ENCODE measurements at places on chromosomes 3 and 15.

DNA sequence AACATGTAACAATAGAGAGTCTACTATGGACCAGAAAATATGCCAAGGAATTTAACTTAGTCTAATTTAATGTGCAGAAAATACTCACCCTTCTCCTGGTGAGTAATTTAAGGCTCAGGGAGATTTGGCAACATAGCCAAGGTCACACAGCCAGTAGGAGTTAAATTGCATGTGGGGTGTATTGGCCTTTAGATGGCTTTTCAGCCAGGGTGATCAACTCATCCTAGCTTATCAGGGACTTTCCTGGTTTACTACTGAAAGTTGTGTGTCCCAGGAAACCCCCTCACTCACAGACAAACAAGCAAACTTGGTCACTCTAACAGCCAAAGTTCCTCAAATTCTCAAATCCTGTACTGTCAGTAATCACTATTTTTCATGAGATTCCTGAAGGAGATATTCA, 2.6 kb upstream of the SLC9A9 start:
- DNase-seq, result no peak

DNA sequence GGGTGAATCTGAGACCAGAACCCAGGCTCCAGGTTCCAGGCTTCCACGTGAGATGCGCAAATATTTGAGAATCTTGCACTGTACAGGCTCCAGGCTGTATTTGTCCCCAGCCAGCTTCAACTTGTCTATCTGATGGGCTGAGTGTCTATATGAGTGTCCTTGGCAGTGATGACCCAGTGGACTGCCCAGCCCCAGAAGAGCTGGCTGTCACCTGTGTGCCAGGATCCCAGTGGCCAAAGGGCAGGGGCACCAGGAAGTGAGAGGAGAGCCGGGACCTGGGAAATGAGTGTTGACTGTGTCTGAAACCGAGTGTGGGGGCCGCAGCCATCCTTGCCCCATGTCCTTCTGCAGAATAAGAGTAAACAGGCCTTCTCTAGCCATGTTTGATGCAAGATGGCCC, 10.4 kb downstream of the FAH start:
- DNase-seq, result no peak

GRCh38 chr3:195153130-195153529, 117.8 kb downstream of the XXYLT1 start:
- no peak for DNase-seq

DNA sequence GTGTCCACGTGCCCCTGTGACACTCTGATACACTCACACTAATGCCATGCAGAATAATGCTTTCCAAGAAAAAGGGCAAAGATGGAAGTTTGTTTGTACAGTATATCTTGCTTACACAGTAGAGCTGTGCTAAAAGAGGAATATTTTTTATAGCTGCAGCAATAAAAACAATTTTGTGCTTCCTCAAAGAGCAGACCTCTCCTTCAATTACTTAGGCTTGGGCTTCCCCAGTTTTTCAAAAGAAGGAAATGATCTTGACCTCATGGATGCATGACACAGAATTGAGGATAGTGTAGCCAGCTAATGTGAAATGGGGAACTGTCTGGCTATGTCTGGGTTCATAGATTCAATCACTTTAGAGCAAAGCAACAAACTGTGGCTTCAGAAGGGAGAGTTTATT, 137.4 kb downstream of the STT3B start:
- DNase-seq, result no peak

DNA sequence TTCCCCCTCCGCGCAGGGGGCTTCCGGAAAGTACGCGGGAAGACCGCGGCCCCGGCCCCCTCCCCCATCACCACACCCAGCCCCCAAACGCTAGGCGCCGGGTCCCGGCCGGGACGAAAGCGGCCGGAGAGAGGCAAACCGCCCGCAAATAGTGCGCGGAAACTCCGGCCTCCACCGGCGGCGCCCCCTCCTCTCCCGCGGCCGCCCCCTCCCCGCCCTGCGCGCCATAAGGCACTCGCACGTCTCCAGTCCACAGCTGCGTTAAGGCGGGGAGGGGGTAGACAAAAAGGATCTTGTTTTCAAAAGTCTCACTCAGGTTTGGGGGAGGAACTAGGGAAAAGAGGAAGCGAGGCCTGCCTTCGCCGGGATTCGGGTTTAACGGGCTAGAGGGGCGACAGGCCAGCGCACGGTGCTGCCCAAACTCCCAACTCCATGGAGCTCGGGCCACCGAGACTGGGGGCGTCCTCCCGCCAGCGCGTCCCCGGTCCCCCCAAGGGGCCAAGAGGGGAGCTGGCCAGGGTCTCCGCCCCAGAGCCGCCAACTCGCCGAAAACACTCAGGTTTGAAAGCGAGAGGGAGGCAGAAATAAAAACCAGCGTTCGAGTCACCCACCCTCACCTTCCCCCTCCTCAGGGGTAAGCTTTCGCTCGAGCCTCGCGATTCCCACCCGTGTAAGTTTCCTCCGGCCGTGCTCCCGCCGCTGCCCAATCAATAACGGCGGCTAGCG, 1.8 kb downstream of the ANP32A start:
- DNase-seq, result no peak

GRCh38 chr3:43214616-43215015, 71.7 kb upstream of the SNRK start:
- no peak for DNase-seq

DNA sequence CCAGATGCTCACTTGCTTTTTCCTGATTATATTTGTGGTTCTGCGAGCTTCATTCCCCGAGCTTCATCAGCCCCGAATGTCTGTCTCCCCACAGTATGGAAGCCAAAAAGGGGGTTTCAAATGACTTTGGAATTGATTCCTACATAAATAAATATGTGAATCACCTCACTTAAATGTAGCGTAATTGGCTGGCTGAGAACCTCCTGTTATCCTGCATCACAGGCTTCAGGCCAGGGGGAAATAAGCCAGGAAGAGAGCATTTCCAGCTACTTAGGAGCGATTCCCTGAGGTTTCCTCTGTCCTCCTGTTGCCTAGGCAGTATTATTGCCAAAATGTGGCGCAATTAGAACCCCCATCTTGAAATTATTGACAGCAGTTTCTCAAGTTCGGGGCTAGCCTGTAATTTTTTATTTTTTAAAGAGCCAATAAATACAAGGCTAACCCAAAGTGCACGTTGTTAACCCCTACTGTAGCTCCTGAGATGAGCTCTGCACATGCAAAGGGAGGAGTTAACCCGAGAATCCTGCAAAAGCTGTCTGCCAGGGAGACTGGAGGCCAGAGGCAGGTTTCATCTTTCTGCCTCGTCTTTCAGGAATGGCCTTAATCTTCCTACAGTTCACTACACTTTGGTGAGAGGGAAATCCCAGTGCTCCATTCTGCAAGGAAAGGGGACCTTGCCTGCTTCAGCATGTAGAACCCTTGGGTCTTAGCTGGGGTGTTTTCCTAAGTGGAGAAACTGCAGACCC, 148.2 kb downstream of the ADAMTS9 start:
- DNase-seq, result peak; percentile 71

DNA sequence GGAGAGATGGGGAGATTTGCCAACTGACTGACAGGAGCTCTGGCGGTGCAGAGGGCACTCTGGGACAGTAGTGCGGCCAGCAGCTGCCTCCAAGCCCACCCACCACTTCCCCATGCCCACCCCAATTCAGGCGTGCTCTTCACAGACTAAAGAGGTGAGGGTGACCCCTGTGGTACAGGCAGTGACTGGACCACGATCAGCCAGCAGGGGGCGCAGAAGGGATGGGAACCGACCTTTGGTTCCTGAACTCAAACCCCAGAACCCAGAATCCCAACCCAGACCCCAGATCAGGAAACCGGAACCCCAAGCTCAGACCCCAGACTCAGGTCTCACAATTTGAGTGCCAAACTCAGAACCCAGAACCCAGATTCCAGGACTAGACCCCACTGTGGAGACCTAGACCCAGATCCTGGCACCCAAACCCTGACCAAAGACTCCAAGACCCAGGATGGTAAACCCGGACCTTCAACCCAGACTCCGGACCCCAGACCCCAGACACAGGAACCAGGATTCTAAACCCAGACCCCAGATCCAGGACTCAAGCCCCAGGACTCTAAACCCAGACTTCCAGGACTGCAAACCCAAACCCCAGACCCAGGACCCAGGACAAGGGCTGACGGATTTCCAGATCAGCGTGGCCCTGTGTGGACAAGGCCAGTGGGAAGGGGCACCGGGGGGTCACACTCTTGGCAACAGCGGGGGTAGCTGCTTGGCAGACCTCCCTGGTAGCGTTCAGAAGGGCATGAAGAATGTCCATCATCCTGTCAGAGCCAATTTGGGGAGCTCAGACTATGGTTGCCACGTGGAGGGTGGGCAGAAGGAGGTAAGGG, 3.7 kb upstream of the MYL3 start:
- DNase-seq, result no peak

- DNase-seq, result no peak
These were observed 138.9 kb downstream of the GREM1 start for GRCh38 chr15:32856753-32857152.

DNA sequence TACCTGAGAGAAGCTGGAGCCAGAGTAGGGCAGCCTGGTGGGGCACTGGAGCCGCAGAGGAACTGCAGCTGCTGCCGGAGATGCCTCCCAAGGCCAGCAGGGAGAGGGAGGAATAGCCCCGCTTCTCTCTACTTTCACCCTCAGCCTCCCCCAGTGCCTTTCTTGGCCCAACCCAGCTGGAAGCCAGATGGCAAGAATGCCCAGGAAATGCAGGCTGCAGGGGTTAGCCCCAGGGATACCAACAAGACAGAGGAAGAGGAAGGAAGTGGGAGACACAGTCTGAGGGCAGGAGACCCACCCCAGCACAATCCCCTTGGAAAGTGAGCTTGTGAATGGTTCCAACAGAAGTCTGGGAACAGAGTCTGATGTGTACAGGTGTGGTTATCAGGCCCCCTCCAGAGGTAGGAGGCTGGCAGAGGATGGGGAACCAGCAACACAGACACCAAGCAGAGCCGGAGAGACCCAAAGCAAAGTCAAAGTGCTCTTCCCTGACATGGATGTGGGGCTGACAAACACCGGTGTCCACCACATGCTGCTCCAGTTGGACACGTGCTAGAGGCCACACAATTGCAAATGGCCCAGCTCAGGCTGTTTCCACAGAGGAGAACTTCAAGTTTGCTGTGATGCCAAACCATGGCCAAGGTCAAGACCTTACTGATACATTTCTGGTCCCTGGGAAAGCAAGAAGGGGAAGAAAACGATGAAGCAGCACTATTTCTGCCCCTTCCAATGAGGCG, 418.8 kb upstream of the PROK2 start:
- DNase-seq, result no peak

DNA sequence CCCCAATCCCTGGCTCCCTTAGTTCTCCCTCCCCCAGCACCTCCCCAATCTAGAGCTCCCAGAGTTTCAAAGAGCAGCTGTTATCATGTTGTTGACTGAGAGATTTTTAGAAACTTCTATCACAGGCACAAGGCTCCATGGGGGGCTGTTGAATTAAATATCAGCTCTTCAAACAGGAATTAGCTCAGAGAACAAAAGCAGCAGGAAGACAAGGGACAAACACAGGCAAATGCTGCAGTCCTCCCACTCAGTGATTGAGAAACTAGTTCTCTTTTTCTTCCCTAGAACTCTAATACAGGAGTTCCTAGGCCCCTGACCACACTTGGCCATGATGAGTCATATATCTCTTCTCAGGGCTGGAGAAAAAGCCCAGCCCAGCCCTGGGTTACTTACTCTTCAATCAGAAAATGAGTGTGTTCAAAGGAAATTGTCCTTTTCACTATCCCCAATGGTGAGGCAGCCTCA, 262.1 kb downstream of the IGSF11 start:
- DNase-seq, result no peak

DNA sequence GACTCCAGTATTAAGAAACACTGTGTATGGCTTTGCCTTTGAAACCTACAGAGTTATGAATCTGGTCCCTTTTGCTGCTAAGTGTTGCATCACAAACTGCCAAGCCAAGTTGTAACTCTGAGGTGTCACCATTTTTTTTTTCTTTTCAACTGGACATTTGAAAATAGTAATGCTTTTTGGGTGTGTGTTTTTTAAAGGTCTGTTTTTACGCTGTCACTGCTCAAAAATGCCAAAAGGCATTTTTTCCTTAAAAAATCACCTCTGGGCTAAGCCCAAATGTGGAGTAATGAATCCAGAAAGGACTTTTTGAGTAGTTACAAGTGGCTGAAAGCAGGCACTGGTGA, 9.5 kb downstream of the SMAD3 start:
- no peak for DNase-seq

Measured in BJ (cell line).